ENCODE measurements at places on chromosomes 2 and 18.

DNA sequence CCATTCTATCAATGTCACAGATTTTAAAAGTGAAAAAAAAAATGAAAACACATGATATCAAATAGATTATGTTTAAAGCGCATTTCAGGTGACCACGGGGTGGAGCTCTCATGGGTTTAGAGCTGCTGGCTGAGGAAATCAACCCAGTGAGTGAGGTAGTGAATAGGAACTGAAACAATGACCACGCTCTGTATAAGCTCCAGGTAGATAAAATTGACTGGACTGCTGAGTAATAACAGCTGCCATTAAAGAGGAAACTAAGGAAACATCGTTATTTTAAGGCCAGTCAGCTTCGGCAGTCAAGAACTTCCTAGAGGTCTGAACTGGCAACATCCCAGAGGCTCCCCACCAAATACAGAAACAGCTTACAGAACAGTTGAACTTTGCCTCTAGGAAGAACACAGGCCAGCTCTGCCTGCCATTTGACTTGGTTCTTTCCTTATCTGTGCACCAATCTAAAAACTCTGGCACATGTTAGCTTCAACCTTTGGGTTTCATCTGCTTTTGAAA is 185.9 kb downstream of the PDE1A start:
- no peak for DNase-seq

- DNase-seq = no peak
Measured at GRCh38 chr2:205022841-205023240, 477.6 kb downstream of the PARD3B start.

- DNase-seq = no peak
Measured at GRCh38 chr2:88261725-88262124, 91.6 kb downstream of the THNSL2 start.

DNA sequence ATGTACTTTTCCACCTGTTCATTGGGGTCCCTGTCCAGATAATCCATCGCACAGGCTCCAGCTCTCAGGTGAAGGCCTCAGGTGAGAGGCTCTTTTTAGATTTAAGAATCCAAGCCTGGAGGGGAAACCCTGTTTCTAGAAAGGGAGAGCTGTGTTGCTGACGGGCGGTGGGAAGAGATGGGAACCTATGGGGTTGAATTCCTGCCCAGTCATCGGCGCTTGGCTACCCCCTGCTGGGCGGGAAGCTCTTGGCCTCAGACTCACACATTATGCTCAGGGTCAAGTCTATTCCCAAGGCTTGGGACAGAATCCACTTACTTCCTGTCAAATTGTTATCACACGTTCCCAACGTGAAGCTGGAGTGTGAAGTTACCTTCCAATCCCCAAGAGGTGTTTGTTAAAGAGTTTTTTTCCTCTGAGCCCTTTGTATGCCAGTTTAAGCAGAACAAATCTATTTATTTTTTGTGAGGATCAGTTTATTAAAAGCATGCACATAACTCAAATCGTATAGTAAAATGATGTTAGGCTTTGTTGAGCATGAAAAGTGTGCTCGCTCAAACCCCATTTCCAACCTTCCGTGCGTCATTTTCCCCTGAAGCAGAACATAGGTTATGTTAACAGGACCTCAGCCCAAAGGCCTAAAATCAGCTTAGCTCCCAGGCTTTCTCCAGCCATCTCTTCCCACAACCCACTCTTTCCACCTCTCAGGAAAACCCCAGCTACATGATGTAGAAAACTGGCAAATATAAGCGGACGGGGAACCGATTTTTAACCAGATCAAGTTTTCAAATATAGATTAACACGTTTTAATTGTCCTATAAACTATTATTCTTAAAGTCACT is 181.7 kb upstream of the ETAA1 start:
- DNase-seq = no peak

DNA sequence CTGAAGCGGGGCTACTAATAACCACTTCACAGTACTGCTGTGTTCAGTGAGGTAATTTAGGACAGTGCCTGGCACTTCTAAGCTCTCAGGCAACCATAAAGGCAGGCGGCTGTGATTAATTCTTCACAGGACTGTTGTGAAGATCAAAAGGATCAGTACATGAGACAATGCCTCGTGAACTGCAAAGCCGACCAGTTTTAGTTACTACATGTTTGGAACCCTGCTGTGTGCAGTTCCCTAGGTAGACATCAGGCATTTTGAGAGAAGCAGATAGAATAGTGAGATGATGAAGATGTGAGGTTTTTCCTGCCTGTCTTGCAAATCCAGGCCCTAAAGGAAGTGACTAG is 19.1 kb downstream of the EFHD1 start:
- DNase-seq = no peak

- no peak for DNase-seq
Measured at GRCh38 chr2:10305715-10306114, 3.0 kb downstream of the HPCAL1 start.

DNA sequence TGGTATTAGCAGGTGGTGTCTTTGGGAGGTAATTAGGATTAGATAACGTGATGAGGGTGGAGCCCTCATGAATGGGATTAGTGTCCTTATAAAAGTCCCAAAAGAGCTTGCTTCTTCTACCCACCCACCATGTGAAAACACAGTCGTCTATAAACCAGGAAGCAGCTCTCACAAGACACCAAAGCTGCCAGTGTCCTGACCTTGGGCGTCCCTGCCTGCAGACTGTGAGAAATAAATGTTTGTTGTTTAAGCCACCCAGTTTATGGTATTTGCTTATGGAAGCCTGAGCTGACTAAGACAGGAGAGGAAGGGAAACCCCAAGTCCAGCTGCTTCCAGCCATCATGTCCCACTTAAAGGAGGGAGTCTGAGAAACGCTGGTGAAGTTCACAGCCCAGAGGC is 13.6 kb downstream of the ADI1 start:
- no peak for DNase-seq

DNA sequence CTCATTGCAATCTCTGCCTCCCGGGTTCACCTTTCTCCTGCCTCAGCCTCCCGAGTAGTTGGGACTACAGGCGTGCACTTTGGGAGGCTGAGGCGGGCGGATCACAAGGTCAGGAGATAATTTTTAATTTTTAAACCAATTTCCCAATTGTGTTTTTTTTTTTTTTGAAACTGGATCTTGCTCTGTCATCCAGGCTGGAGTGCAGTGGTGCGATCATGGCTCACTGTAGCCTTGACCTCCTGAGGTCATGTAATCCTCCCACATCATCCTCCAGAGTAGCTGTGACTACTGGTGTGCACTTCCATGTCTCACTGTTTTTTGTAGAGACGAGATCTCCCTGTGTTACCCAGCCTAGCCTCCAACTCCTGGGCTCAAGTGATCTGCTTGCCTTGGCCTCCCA is 49.3 kb downstream of the GLS start:
- DNase-seq = no peak

GRCh38 chr2:43223521-43224001 is 2.8 kb downstream of the ZFP36L2 start:
- no peak for DNase-seq

GRCh38 chr2:88563129-88563528 is 64.1 kb downstream of the EIF2AK3 start:
- no peak for DNase-seq
